ENCODE measurements at places on chromosomes 12 and 14.

- DNase-seq, result no peak
Observed at GRCh38 chr12:94126067-94126466, 22.3 kb upstream of the PLXNC1 start.

- no peak for DNase-seq
Observed at GRCh38 chr14:58738189-58738836, 100.6 kb downstream of the DACT1 start.

GRCh38 chr14:95943699-95944098 is 67.1 kb downstream of the TUNAR start:
- no peak for DNase-seq

GRCh38 chr14:74539503-74539902 is 45.9 kb downstream of the ISCA2 start:
- DNase-seq, result no peak

- DNase-seq, result no peak
Observed at GRCh38 chr14:55505846-55506245, 65.4 kb upstream of the TBPL2 start.

- no peak for DNase-seq
Observed at GRCh38 chr14:100824901-100825712, 811 bp upstream of the MEG3 start.

DNA sequence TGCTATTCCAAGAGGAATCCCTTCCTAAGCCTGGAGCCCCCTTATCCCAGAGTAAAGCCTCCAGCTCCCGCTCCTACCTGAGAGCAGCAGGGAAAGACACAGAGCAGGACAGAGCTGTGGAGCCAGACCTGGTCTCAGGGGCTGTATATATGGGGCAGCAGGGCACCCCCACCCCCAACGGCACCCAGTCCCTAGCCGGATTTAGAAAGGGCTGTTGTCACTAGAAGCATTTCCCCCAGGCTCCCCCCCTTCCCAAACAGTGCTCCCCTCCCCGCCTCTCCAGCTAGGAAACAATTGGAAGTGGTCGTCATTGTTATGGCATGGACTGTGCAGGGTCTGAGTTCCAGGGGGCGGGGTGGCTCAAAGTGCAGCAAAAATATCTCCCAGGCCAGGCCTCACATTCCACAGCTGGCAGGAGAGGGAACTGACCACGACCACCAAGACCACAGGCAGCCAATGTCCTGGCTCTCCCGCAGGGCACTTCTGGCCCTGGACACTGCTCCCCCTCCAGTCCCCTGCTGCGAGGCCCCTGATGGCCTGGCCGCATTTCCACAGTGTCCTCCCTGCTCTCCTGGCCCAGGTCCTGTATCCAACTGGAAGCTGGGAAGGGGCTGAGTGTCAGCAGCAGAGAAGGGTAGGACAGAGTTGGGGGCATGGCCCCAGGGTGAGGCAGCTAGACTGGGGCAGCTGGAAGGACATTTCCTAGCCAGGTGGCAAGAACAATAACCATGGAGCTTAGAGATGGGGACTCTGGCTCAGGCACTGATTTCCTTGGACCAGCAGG is at the start of gene MYH7:
Gene MYH7, minus strand, starts transcription at position 118 of the 784 bp plus-strand sequence. CDS start 1,928 bp downstream, outside the sequence.
- DNase-seq, result peak; percentile 44

DNA sequence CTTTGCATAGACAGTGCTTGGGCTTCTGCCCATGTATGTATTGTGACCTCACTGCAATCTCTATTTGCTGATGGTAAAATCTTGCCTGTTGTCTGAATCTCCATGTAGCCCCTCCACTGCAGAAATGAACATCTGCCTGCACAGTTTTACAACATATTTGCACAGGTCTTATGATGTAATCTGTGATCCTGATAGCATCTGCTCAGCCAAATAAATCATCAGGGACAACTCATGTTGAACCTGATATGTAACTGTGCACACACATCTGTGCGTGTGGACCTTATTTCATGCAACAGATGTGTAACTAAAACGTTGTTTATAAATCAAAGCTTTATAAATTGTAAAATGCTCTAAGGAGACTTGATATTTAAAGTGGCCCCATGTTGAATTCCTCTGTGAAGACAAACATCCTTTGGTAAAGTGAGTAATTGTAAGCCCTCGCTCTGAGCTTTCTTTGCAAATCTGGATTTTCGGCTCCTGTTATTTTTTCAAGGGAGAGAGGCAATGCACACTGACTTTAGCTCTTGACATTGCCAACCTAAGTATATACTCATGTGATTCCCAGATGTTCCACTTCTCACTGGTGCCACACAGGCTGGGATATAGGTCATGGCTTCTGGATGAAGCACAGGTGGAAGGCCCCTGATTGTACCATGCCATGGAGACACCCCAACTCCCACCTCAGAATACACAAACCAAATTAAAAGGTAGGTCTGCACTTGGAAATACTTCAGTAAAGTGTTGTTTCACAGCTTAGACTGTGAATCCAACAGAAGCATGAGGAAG is 371.3 kb downstream of the GRIN2B start:
- DNase-seq, result no peak

DNA sequence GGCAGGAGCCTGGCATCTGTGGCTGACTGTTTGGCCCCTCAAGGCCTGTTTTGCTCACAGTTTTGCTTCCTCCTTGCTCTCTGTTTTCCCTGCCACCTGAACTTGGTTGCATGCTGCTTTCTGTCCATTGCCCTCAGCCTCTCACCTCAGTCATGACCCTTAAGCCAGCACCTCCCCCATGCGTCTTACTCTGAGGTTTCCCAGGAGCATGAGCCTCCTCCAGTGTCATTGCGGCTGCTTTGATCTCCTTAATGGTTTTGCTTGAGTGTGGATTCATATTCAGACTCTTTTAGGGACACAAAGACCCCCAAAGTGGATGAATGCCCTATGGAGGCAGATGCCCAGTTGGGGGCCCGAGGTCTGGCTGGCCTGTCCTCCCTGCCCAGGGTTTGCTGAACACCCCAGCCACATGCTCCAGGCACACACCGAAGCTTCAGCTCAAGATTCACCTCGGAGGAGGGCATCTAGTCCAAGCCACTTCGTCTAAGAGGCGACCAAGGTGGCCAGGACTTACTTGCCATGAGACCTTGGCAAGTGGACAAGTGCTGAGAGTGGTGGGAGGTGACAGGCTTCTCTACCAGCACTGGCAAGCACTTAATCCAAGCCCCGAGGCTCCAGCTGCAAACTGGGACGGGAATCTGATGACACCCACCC is 95.4 kb upstream of the DIO3 start:
- peak; percentile 4 for DNase-seq
